ENCODE measurements at places on chromosomes 12 and 14.

DNA sequence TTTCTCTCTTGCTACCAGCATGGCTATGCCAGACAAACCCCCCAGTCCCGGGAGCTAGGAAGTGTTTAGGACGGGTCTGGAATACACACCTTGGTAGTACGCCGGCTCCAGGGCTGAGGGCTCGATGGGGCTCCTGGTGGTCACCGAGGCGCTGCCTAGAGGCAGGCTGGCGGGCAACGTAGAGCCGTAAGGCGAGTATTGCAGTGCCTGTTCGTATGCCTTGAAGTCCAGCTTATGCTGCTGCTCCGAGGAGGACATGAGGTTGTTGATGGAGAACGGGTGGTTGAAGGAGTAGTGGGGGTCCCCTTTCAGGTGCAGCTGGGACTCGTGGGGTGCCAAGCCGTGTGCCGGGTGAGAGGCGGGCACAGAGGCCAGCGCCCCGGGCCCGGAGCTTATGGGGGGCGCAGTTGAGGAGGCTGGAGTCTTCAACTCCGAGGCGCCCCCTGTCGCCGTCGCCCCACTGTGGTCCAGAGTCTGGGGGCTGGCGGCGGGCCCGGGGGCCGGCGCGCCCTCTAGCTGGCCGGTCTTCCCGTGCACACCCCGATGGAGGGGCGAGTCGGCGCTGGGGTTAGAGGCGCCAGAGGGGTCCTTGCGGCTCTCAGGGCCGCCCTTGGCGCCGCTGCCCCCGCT lies 3.6 kb downstream of the FOXA1 start:
- no peak for DNase-seq

GRCh38 chr12:119957135-119957534 lies 31.9 kb upstream of the BICDL1 start:
- no peak for DNase-seq

DNA sequence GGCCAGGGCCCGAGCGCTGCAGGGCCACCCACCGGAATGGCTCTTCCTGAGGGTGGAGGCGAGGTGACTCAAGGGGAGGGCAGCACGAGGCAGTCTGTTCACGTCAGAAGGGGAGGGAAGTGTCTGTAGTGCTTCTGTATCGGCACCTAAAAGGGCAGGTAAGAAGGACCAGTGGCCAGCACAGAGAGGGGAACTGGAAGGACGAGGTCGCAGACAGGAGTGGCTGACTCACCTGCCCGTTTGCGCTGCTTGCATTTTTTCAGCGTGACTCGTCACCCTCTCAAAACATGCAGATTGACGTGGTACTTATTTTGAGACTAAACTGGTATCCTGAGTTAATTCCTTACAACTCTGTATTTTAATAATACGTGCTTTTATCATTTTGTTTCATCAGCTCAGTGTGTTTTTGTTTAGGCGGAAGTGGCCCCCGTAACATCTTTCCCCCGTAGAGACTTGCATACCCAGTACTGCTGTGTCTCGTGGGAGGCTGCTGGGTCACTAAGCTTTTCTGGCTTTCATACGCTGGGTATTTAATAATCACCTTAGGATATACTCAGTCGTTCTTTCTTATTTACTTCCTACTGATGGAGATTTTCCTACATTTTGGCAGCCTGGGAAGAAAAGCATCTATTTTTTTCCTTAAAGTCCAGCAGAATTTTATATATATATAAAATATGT lies 26.4 kb downstream of the SFSWAP start:
- no peak for DNase-seq

DNA sequence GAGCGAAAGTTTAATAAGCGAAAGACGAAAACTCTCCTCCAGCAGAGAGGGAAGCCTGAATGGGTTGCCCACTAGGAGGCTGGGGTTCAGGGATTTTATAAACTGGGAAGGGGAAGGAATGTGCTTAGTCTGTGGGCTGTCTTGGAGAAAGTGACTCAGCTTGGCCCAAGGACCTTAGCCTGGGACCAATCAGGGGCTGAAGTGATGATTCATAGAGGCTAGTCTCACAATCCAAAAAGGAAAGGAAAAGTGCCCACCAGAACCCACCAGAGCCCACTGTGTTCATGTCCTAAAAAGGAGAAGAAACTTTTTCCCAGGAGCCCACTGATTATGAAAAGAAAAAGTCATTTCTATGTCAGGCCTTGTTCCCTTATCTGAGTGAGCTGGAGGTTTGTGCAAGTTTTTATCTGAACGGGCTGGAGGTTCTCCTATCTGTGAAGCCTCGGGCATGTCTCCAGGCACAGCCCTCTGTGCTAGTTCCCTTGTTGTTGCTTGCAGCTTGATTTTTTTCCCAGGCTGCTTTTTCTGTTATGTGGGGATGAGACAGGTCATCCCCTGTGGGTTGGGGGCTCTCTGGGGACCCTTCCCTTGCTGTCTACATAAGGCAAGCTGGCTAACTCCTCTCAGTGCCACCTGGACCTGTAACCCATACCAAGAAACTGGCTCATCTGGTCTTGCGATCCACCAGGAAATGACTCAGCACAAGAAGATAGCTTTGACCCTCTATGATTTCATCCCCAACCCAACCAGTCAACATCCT lies 8.3 kb upstream of the GOLGA5 start:
- peak; percentile 95 for DNase-seq

DNA sequence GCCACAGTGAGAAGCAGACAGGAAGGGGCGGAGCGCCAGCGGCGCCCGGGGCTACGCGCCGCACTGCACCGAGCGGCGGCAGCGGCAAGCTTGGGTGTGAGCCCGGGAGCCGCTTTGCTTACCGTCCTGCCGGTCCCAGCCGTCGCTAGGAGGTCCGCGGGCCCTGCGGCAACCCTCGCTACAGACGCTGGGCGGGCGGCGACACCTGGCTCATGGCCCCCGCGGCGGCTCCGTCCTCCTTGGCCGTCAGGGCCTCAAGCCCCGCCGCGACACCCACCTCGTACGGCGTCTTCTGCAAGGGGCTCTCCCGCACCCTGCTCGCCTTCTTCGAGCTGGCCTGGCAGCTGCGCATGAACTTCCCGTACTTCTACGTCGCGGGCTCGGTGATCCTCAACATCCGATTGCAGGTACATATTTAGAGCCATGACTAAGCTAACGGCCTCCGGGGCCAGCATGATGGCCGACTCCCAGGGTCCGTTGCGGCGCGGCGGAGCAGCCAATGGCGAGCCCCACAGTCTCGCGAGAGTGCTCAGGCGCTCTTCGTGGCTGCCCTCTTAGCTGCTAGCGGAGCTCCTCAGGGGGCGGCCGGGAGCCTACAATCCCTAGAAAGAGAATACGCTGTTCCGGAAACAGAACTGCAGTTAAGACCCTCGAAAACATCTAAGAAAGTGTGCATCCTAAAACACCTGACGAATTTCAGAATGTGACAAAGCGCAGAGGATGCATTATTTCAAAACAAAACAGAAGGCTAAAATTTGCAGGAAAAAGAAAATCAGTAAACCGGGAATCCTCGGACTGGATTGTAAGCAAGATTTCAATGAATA lies at the start of gene SMIM10L1:
Gene SMIM10L1, plus strand, starts transcription at position 50 of the 824 bp plus-strand sequence. Its CDS starts 163 bp downstream, at position 213.
- DNase-seq: peak; percentile 97

DNA sequence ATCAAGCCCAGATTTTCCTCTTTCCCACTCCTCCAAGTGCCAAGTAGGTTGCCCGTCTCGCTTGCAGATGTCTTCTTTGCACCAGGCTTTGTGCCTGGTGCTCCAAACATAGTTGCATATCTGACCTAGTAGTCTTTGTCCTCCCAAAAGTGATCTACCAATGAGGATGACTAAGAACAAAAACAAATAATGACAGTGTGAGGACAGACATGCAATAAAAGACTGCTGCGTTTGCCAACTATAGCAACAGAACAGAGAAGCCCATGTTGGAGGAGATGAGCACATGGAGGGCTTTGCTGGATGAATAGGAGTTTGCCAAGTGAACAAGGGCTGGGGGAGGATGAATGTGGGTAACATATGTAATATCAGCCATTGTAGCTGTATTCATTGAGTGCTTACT lies 15.6 kb downstream of the DTX1 start:
- no peak for DNase-seq
